ENCODE measurements at places on chromosomes 5 and 9.

- DNase-seq, result no peak
Measured at GRCh38 chr5:8831251-8831650, 714.6 kb downstream of the SEMA5A start.

DNA sequence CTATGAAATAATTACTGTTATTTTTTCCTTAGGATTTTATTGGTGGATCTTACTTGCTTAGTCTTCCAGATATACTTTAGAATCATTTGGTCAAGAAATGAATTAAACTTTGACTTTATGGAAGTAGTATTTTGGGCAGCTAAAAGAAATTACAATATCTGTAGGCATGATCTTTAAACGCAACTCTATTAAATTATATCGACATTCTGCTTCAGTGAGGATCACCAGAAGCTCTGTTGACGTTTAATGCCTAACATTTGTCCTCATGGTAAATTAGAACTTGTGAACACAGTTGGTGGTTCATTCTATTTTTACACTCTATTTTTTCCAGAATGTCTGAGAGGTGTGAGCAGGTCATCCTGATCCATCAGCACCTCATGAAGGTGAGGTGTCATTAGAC lies 211.6 kb downstream of the TMEM167A start:
- DNase-seq, result no peak

GRCh38 chr9:129113645-129114304 lies 2.6 kb downstream of the PTPA start:
- no peak for DNase-seq

DNA sequence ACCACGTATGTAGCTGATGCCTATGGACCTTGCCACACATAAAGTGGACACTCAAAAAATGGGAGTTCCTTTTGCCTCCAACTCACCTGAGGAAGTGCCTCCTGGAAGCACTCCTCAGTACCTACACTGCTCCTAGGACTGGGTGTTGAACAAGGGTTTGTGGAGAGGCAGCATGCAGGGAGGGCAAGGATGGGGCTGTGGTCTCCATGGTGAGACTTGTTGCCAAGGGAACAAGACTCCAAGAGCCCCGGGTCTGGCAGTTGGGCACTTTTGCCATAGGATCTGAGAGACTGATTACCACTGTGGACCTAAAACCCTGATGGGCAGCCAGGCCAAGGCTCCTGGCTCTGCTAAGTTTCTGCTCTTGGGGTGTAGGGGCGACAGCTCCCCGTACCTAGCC lies 6.9 kb upstream of the NR5A1 start:
- DNase-seq, result no peak

- no peak for DNase-seq
Measured at GRCh38 chr5:149452665-149453617, 73.8 kb upstream of the IL17B start.

GRCh38 chr5:167778228-167778627 lies 513.2 kb upstream of the WWC1 start:
- no peak for DNase-seq

GRCh38 chr5:39494107-39494510 lies 69.3 kb upstream of the DAB2 start:
- no peak for DNase-seq

- no peak for DNase-seq
Measured at GRCh38 chr5:134567641-134568336, 42.3 kb downstream of the JADE2 start.

DNA sequence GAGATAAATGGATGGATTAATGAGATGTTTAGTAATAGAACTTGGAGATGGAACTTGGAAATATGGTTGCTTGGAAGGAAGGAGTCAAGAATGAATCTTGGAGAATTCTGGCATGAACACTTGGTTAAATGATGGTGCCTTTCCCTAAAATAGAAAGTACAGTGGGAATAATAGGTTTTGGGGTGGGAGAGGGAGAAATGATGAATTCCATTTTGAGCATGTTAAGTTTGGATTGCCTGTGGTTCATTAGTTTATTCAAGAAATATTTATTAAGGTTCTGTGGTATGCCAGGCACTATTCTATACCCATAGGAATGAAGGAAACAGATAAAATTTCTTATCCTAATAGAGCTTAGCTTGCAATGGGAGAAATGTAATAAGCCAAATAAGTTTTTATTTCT lies 58.4 kb downstream of the PBX3 start:
- DNase-seq, result no peak

GRCh38 chr9:35741740-35742139 lies 7.3 kb downstream of the GBA2 start:
- peak; percentile 15 for DNase-seq

DNA sequence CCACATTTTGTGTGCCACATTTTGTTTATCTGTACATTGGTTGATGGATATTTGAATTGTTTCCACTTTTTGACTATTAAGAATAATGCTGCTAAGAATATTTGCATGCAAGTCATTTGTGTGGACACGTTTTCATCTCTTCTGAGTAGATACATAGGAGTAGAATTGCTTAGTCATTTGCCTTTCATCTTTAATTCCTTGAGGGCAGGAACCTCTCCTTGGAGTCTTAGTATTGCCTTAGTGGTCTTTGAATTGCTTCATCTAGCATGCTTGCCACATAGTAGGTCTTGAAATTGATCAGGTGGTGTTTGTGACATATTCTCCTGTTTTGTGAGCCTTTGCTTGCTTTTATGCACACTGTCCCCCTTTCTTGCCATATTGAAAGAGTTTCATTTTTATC lies 128.5 kb downstream of the NR3C1 start:
- DNase-seq, result no peak

DNA sequence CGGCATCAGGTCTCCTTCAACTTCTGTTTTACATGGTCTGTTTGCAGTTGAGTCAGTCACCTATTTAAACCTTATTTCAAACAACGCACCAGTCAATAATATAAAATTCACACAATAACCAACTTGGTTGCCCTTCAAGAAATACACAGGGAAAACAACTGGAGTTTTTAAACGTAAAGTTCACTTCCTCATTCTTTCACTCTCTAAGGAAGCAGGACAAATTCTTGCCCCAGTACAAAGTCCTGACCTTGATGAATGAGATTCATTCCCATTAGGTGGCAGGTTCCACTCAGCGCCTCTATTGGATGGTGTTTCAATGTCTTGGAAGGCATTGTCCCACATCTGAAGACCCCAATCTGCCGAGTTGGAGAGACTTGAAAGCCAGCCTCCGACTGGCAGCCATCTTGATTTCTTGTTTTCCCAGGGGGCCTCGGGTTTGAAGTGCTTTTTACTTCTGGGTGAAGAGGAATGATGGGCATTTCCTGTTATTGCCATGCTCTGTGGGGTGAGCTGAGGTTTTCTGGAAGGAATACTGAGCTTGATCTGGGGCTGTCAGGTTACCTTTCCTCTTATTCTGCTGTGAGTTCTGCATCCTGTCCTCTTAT lies 105.0 kb downstream of the ACER2 start:
- no peak for DNase-seq

- no peak for DNase-seq
Measured at GRCh38 chr9:16000811-16001210, 448.0 kb downstream of the CCDC171 start.

DNA sequence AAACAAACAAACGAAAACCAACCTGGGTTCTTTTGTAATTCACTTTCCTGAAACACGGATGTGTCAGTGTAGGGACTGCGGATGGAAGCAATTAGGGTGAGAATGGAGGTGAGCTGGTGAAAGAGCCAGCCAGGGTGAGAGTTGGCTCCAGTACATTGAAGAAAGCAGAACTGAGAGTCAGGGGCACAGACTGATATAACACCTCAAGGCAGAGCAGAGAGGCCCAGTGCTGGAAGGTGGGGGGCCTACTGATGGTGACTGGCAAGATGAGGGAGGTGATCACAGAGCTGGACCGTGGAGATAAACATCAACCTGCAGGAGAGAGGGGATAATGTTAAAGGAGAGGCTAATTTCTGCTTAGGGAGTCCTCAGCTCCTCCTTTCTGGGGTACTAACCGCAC lies 221.1 kb downstream of the MAN2A1 start:
- no peak for DNase-seq

DNA sequence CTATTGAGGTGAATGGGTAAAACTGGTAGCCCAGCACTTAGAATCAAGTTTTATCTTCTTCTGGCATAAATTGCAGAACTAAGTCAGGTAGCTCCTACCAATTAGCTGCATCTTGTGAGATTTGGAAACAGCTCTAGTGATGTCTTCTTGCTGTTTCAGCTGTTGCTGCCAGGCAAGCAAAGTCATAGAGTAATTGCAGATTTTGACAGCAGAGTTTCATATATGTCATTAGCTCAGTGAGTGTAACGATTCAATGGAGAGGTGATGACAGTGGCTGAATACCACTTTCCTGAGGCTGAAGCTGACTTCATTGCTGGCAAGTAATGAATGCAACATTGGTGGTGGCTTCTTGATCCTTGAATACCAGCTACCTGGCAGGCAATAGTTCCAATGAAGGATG lies 1109.7 kb upstream of the CDH18 start:
- DNase-seq, result no peak

DNA sequence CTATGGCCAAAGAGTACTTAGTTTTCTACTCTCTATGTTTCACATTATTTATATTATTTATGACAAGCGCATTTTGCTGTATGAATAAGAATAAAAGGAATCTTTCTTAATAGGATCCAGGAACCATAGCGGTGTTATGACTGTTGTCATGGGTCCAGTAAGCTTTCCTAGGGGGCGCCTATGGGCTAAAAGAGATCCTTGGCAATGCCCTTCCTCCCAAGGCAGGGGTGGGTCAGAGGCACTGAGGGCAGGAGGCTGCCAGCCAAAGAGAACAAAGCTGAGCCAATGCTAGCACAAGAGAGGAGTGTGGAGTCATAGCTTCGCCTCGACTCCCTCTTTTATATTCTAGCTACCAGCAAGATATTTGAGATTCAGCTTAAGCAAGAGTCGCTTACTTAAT lies 98.4 kb upstream of the GNAQ start:
- no peak for DNase-seq

DNA sequence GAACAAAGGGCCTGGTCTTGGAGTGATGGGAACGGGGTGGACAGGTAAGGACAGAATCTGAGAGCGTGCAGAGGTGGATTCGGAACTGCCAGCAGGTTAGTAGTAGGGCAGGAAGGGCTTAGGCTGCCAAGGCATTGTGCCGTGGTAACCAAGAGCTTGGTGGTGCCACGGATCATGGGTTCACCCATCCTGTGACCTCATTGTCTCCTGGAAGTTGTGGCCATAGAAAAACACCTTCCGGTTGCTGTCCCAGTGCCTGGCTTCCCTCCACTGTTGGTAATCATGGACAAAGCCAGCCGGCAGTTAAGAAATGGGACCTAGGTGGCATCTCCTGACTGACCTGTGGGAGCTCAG lies 42.5 kb upstream of the CFAP157 start:
- DNase-seq, result no peak

DNA sequence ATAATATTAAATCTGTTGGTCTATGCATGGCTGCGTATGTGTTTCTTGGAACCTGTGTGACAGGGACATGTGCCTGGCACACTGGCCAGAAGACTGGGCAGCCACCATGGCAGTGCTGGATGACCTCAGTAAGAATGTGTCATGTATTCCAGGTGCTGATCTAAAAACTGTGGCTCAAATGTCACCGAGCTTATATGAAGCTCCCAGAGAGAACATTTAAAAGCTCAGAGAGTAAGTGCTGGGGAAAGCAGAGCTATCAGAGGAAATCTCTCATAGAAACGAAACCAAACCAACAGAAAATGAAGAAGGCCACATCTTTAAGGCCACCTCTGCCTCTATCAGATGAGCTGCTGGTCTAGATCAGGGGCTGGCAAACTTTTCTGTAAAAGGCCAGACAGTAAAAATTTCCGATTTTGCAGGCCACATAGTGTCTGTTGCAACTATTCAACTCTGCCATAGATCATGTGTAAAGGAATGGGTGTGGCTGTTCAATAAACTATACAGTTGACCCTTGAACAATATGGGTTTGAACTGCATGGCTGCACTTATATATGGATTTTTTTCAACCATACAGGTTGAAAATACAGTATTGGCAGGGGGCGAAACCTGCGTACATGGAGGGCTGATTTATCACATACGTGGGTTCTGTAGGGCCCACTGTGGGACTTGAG lies 31.8 kb downstream of the TSTD2 start:
- no peak for DNase-seq

GRCh38 chr5:26034813-26035212 lies 1003.6 kb downstream of the CDH9 start:
- DNase-seq, result no peak

DNA sequence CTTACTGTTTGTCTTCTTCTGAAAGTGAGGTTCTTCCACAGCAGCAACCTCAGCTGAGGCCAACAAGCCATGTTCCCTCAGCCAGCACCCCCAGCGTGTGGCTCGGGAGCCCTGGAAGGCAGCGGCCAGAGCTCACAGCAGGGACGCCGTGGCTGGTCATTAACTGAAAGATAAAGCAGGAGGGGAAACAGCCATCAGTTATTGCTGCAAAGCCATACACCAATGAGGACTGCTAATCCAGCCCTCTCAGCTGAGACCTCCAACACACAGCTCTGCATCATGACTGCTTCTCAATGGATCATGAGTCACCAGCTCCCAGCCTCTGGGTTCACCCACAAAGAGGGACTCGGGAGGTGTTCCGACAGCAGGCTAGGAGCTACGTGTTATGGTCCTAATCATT lies 24.3 kb downstream of the ABCA1 start:
- no peak for DNase-seq

DNA sequence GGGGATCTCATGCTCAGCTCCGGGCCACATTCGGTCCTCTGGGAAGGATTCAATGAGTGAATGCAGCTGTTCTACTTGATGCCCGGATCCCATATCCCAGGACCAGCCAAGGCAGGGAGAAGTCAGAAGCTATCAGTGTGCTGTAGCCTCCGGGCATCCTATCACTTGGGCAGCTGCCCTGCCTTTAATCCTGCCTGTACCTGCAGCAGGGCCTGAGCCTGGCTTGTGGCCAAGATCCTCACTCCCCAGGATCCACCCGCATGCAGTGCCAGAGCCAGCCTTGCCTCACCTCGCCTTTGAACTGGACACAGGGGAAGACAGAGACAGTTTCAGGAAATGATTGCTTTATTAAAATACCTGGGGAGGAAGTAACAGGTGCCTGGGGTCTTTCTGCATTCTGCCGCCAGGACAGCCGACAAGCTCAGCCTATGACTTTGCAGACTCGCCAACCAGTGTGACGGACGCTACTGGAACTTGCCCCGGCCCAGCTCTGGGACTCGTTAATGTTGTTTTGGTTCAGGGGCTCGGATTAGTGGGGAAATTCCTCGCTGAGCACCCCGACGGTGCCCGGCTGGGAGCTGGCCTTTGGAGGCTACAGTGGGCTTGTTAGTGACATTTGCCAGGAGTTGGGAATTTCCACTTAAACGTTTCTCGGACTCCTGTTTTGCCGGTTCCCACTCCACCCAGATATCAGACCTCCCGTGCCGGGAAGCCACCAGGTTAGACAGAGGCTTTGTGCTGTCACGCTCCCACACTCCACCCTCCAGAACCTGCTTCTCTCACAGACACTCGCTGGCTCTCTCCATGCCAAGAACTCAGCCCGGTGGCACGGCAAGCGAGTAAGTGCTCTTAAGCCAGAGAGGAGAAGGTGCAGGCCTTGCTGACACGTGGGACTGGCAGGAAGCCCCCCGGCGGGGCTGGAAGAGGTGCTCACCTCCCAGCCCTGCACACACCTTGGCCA lies 721 bp downstream of the PTGES start:
- no peak for DNase-seq

- no peak for DNase-seq
Measured at GRCh38 chr9:994005-994404, 17.6 kb downstream of the DMRT3 start.

GRCh38 chr9:120358877-120359276 lies 221.1 kb downstream of the CDK5RAP2 start:
- DNase-seq, result no peak

All from CD4-positive, alpha-beta T cell treated with Interleukin-21 for 1 hour (primary cell).